ENCODE measurements at places on chromosomes 7 and 10.

- DNase-seq: no peak
Observed at GRCh38 chr10:99788598-99789256, 6.3 kb downstream of the ABCC2 start.

DNA sequence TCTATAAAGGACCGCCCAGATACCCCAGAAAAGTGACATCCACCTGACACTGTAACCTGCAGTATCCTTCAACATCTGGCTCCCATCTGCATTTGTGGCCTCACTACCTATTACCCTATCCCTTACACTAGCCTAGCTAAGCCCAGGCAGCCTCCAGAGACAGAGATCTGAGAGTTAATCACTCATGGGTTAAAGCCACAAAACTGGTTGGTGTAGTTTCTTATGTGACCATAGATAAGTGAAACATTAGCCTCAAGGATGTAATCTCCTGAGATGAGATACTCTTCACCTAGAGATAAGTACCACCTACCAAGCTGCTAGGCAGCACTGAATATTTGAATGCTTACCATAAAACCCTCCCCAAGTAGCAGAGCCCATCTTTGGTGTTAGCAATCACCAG, 35.4 kb downstream of the CTTNBP2 start:
- DNase-seq: no peak

GRCh38 chr7:82049891-82050533, 280.2 kb upstream of the HGF start:
- no peak for DNase-seq

GRCh38 chr7:101604331-101604933, 24.7 kb downstream of the MYL10 start:
- no peak for DNase-seq

GRCh38 chr7:5681979-5682546, 99.4 kb downstream of the RNF216 start:
- DNase-seq: no peak

Measured in NCI-H1048 (cell line).